A549 treated with Hydrocortisone at 1 μM for 4 hours (cell line): ENCODE measurements at places on chromosomes 5 and 9. TPM values are rescaled to one million over a fixed set of nuclear protein-coding genes. Genes with fewer than 3 reads are reported as not detected.

SEPTIN8 gene
- 16.6 to 22.2 TPM (median 20.6 TPM) in 5 replicates for total RNA-seq

REEP2 gene
- 5.9 to 7.5 TPM (median 7.0 TPM) in 5 replicates for total RNA-seq

PCDHB12 gene
- total RNA-seq: 0.06 TPM in 1 of 5 replicates, not detected in the others

OBP2B gene
- not detected in 5 replicates for total RNA-seq

MEF2C gene
- 0.02 to 0.03 TPM (median 0.03 TPM) in 3 of 5 replicates, not detected in the others for total RNA-seq

LAMC3 gene
- 1.7 to 2.5 TPM (median 2.0 TPM) in 5 replicates for total RNA-seq

PKD2L2 gene
- 0.12 TPM in 1 of 5 replicates, not detected in the others for total RNA-seq

FAM169A gene
- 3.6 to 8.2 TPM (median 6.8 TPM) in 5 replicates for total RNA-seq

FOXD4L3 gene
- total RNA-seq: 0.08 to 0.16 TPM (median 0.12 TPM) in 3 of 5 replicates, not detected in the others

SEMA5A gene
- 0.01 TPM in 1 of 5 replicates, not detected in the others for total RNA-seq

PTGR1 gene
- total RNA-seq: 310 to 351 TPM (median 322 TPM) in 5 replicates

HSD17B3 gene
- total RNA-seq: 0.20 TPM in 2 of 5 replicates, not detected in the others

TMEM171 gene
- 4.6 to 6.6 TPM (median 5.8 TPM) in 5 replicates for total RNA-seq

PCDHGA9 gene
- 0.05 to 0.07 TPM (median 0.07 TPM) in 4 of 5 replicates, not detected in the other for total RNA-seq
